ENCODE measurements at places on chromosomes 16 and 17. TPM values are rescaled to one million over a fixed set of nuclear protein-coding genes. Genes with fewer than 3 reads are reported as not detected.

The HOXB5 gene
- not detected for total RNA-seq

The SNAI3 gene
- total RNA-seq, result not detected

The HES7 gene
- total RNA-seq, result not detected

The TBC1D3H gene
- total RNA-seq, result not detected

The NR1D1 gene
- total RNA-seq, result 2.0 TPM

The HCRT gene
- not detected for total RNA-seq

The SPATA22 gene
- total RNA-seq, result 0.69 TPM

The ARL5C gene
- total RNA-seq, result not detected
